Cardiac muscle cell (in vitro differentiated cells and primary cell): ENCODE measurements at places on chromosomes 7 and 10. TPM values are rescaled to one million over a fixed set of nuclear protein-coding genes. Genes with fewer than 3 reads are reported as not detected.

Gene TAF5
- 4.7 and 7.1 TPM in 2 replicates for total RNA-seq

Gene RPEL1
- total RNA-seq: not detected in 2 replicates

Gene SPDYE2
- total RNA-seq: not detected in 2 replicates

Gene NRG3
- 0.42 and 0.48 TPM in 2 replicates for total RNA-seq

Gene ARL4A
- total RNA-seq: 6.5 and 6.9 TPM in 2 replicates

Gene AMZ1
- 0.80 and 1.1 TPM in 2 replicates for total RNA-seq

Gene TAS2R3
- total RNA-seq: 1.7 TPM in 1 of 2 replicates, not detected in the other

Gene RAB19
- total RNA-seq: 1.2 and 2.0 TPM in 2 replicates

Gene NPFFR1
- not detected in 2 replicates for total RNA-seq

Gene INA
- 1.1 and 1.3 TPM in 2 replicates for total RNA-seq

Gene BAIAP2L1
- total RNA-seq: 5.6 and 11.6 TPM in 2 replicates

Gene IL15RA
- total RNA-seq: 0.21 and 0.27 TPM in 2 replicates
